Sigmoid colon (tissue), 7 donors: ENCODE measurements at places on chromosomes 5 and 9. TPM values are rescaled to one million over a fixed set of nuclear protein-coding genes. Genes with fewer than 3 reads are reported as not detected.

DNA sequence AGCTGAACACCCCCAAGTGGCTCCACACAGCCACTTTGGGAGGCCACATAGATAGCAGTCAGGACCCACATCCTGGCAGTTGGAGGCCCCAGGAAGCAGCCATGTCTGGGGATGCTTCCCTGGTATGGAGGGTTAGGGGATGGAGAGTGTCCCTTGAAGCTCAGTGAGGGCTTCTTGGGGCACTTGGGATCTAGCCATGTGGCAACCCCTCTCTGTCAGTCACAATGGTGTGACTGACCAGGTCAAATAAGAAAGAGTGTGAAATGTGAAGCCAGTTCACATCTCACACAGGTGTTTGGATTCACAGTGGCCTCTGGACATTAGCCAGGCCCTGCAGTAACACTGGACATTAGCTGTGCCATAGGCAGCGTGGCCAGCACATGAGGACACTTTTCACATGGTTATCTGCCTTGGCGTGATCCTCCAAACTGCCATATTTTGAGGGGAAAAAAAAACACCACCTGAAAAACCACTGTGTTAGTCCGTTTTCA is 53.9 kb upstream of the IL17B start:
- no peaks in the 10 kb centered on the region for H3K27me3 ChIP-seq
- peak overlapping the region; percentile 97 for H3K27ac ChIP-seq
- no peak for DNase-seq
- peaks cover 37% of the 10 kb centered on the region for H3K4me1 ChIP-seq

DNA sequence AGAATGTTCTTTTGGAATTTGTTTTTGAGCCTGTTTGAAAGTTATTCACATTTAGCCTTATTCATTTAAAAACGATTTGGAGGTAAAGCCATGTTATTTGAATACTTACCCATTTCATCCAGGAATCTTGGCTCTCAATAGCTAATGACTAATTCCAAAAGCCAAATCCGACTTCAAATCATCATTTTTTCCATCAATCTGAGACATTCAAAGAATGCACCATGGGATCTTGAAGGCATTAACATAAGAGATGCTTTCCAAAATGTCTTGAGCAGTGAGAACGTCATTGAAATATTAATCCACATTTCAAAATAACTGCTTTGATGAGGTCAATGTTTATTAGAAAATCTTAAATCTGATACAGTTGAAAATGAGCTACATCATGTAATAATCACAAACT is 617.0 kb upstream of the RORB start:
- no peaks in the 10 kb centered on the region for H3K27me3 ChIP-seq
- no peaks in the 10 kb centered on the region for H3K4me1 ChIP-seq
- DNase-seq = no peak
- H3K36me3 ChIP-seq = no peaks in the 10 kb centered on the region
- H3K4me3 ChIP-seq = no peak overlapping the region

CCDC107 gene
- 112 TPM for total RNA-seq

CDH10 gene
- total RNA-seq = not detected

ZNF474 gene
- total RNA-seq = 0.27 TPM

CMYA5 gene
- 5.2 TPM for total RNA-seq

PCDHA1 gene
- not detected for total RNA-seq
